ENCODE measurements at places on chromosomes 6 and 20.

GRCh38 chr20:42544926-42545325 lies 644.8 kb downstream of the PTPRT start:
- DNase-seq, result no peak

DNA sequence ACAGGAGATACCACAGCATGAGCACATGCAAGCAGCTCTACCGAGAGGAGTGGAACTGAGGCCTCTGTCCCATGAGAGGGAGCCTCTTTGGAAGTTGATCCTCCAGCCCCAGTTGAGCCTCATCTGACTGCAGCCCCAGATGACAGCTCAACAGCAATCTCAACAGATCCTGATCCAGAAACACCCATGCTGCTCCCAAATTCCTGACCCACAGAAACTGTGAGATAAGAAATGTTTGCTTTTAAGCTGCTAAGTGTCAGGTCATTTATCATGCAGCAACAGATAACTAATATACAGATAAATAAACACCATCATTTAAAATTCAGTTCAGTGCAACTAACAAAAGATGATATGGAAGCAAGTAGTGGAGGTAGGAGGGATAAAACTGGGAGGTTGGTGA lies 4.8 kb upstream of the ARFGEF2 start:
- no peak for DNase-seq

GRCh38 chr6:53066077-53066417 lies 843 bp downstream of the FBXO9 start:
- DNase-seq, result peak; percentile 38

DNA sequence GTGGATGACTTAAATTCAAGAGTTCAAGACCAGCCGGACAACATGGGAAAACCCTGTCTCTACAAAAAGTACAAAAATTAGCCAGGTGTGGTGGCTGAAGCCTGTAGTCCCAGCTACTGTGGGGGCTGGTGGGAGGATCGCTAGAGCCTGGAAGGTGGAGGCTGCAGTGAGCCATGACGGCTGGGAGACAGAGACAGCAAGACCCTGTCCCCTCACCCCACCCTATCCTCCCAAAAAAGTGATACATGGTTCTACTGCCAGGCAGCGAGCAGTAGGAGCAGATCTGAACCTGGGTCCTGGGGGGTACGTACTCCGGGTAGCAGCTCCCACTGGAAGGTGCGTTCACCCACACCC lies 2.2 kb downstream of the PSMA7 start:
- no peak for DNase-seq

- no peak for DNase-seq
Measured at GRCh38 chr6:152748843-152749242, 1.8 kb upstream of the VIP start.

DNA sequence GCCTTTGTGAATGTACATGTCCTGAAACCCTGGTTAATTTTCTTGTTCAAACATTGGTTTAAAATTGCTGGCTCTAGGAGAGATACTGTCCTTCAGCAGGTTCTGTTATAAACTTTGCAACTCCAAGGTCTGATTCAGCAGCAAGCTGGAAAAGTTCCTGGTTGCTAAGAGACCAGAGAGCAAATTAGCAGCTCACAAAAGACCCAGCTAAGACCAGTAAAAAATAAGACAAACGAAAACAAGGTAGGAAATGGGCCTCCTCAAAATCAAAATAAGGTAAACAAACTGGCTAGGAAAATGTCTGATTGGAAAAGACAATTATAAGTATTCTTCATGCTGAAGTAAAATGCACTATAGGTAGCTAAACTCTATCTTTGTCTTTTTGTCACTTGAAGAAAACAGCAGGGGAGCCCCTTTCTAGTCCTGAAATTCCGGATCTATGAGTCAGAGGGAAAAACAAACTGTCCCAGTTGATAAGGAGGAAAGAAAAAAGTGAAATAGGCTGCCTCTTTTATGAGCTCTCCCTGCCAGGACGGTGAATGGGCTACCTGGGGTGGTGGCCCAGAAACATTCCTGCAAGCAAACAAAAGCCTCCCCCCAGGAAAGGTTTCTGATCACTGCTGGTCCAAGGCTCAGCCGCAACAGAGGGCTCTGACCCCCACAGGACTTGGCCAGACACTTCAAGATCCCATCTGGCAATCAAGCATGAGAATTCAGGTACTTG lies 41.6 kb downstream of the UNC5CL start:
- no peak for DNase-seq

DNA sequence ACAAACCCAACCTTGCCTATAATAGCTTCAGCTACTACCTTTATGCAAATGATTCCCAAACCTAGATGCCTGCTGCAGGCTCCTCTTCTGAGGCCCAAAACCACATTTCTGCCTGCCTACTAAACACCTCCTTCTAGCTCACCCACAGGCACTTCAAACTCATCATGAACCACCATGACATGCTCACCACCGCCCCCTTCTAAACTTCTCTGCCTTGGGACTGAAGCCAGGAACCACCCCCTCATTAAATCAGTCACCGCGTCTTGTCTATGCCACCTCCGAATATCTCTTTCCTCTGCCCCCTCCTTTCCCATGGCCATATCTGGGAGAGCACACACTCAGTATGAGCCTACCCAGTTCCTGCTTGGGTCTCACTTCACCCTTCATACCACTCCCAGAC lies 101.2 kb downstream of the SNAP25 start:
- no peak for DNase-seq

DNA sequence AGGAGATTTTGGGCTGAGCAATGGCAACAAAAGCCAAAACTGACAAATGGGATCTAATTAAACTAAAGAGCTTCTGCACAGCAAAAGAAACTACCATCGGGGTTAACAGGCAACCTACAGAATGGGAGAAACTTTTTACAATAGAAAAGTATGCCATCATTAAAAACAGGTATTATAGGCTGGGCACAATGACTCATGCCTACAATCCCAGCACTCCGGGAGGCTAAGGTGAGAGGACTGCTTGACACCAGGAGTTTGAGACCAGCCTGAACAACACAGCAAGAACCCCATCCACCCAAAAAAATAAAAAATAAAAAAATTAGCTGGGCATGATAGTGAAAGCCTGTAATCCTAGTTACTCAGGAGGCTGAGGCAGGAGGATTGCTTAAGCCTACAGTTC lies 55.4 kb downstream of the MBOAT1 start:
- no peak for DNase-seq

GRCh38 chr6:143026696-143027449 lies 33.8 kb upstream of the AIG1 start:
- peak; percentile 31 for DNase-seq

GRCh38 chr6:145544514-145544913 lies 190.8 kb downstream of the EPM2A start:
- no peak for DNase-seq

DNA sequence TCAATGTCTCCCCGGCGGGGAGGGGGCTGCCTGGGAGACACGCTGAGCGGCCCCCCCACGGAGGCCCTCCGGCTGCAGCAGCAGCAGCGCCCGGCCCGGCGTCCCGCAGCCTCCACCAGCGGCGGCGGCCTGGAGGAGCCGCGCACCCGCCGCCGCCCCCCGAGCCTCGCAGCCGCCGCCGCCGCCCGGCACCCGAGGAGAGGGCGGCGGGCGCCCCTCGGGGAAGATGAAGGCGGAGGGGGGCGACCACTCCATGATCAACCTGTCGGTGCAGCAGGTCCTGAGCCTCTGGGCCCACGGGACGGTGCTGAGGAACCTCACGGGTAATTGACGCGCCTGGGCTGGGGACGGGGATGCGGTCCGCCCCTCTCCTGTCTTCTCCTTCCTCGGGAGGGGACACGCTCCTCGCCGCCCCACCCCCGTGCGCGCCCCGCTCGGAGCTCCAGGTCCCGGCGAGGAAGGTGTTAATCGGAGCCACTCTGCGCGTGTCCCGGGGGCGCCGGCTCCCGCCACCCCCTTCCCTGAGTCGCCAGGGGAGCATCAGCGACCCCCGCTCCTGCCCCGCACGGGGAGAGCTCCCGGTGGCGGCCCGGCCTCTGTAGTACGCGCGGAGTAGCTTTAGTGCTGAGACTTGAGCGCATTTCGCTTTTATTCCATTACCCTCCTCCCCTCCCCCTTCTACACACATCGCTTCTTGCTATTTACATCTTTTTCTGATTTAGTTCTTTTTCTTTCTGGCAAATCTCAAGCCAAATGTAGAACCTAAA lies 686 bp downstream of the TMEM170B start:
- DNase-seq, result peak; percentile 10

GRCh38 chr20:50020288-50020687 lies 37.5 kb downstream of the SNAI1 start:
- DNase-seq, result no peak

DNA sequence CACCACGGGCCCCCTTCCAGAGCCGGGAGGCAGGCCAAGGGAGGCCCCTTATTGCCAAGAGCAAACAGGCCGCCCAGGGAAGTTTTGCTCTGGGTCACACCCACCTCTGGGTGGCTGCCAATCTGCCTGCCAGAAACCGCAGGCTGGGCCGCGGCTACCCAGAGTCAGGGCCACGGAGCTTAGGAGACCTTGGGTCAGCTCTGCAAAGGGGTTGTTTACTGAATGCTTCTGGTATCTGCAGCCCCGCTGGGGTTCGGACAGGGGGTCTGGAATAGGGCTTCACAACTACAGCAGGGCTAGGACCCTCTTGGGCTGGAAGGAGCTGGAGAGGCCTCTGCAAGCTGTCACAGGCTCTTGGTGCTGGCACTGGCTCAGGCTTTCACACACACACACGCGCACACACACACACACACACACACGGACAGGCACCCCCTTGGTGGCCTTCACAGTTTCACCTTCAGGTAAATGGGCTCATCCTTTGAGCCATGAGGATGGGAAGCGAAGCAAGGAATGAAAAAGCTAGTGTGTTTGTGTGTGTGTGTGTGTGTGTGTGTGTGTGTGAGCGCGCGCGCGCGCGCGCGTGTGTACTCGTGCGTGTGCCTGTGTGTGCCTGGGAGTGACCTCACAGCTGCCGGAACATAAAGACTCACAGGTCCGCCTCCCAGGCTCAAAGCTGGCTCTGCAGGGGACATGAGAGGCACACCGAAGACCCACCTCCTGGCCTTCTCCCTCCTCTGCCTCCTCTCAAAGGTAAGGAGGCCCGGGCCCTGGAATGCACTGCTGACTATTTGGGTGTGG lies at the start of gene CCN5:
Gene CCN5 (plus strand): TSS at position 669 of the 798 bp plus-strand sequence. CDS start 22 bp downstream, at position 691.
- no peak for DNase-seq

- DNase-seq, result no peak
Measured at GRCh38 chr20:54323227-54323734, 115.4 kb downstream of the PFDN4 start.

- no peak for DNase-seq
Measured at GRCh38 chr6:166697113-166697512, 70.1 kb upstream of the RPS6KA2 start.

- no peak for DNase-seq
Measured at GRCh38 chr20:57491373-57491772, 33.6 kb downstream of the CTCFL start.

DNA sequence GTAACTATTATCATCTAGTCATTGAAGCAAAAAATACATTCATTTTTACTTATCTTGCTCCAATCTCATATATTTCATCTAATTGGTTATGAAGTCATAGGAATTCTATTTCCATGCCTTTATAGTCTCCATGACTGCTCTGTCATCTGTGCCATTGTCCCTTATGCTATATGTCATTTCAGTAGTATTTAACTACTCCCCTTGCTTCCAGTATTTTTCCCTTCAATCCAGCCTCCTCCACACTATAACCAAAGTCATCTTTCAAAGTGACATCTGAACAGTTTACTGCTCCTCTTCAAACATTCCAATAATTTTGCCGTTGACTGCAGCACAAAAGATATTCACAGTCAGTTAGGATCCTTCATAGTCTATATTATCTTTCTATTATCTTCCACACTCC lies 216.6 kb upstream of the HS3ST5 start:
- DNase-seq, result no peak

GRCh38 chr20:35087791-35088190 lies 4.8 kb downstream of the TRPC4AP start:
- no peak for DNase-seq

DNA sequence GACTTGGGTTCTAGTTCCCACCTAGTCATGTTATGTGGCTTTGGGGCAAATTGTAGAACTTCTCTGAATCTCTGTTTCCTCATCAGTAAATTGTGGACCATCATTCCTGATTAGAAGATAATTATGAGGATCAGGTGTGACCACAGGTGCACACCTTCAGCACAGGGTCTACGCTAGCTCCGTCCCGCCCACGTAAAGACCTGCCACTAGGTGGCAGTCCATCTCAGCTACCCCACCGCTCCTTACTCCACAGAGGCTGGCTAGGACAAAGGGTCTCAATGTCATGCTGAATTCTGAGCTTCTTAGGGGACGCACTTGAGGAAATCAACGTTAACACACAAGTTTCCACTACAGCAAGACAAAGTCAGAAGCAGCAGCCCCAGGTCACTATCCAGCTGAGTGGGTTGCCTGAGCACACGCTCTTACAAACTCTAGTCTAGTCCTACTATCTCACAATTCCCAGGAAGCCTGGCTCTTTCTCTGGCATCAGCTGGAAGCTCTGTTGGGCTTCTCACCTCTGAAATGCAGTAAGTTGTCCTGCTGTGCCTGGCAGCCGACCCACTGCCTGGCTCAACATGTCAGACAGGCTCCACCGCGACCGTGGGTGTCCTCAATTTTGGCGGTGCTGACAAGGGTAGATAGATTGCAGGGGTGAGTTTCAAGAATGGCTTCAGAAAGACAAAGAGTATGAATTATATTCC lies 2.0 kb upstream of the PLCG1 start:
- DNase-seq, result peak; percentile 45

- peak; percentile 80 for DNase-seq
Measured at GRCh38 chr20:35305682-35306556, 13.7 kb upstream of the FAM83C start.

DNA sequence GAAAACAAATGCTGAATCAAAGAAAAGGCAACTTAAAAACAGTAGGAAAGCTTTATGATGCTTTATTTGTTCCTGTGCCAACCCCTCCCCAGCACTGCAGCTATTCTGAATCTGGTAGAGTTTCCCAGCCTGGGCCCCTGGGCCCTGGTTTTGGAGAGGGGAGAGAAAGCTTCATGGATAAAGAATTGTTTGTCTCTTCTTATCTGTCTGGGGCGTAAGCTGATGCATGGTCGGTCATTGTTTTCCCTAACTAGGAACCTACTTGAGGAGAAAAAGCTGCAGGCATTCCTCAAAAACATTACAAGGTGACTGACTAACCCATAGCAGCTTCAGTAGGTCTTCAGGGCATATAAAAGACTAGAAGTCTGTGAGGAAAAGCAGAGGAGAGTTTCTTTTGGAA lies 758.1 kb upstream of the EPHA7 start:
- no peak for DNase-seq

DNA sequence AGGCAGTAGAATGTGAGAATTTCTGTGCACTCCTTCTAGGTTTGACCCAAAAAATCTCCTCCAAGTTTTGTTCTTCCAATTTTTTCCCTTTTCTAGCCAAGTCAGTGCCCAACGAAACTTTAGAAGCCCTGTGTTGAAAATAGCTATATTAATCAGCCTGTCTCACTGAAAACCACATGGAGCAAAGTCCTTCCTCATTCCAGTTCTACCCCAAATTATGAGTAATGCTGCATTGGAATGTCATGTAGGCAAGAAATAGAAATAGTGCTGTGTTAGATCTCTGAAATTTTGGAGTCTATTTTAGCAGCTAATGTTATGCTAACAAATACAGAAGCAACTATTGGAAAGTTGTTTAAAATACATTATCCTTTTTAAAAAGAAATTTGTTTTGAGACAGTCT lies 725.5 kb downstream of the TBC1D32 start:
- DNase-seq, result no peak

- DNase-seq, result peak; percentile 19
Measured at GRCh38 chr6:111642463-111643158, 36.9 kb upstream of the TRAF3IP2 start.

- DNase-seq, result peak; percentile 33
Measured at GRCh38 chr6:36615018-36615761, 21.0 kb downstream of the SRSF3 start.

- no peak for DNase-seq
Measured at GRCh38 chr6:3417473-3417872, 39.4 kb downstream of the SLC22A23 start.
